Lower leg skin (tissue), 4 donors: ENCODE measurements at places on chromosomes 11 and 22. TPM values are rescaled to one million over a fixed set of nuclear protein-coding genes. Genes with fewer than 3 reads are reported as not detected.

- DNase-seq, result no peak
Observed at GRCh38 chr11:126663749-126664592, 308.5 kb downstream of the ST3GAL4 start.

DNA sequence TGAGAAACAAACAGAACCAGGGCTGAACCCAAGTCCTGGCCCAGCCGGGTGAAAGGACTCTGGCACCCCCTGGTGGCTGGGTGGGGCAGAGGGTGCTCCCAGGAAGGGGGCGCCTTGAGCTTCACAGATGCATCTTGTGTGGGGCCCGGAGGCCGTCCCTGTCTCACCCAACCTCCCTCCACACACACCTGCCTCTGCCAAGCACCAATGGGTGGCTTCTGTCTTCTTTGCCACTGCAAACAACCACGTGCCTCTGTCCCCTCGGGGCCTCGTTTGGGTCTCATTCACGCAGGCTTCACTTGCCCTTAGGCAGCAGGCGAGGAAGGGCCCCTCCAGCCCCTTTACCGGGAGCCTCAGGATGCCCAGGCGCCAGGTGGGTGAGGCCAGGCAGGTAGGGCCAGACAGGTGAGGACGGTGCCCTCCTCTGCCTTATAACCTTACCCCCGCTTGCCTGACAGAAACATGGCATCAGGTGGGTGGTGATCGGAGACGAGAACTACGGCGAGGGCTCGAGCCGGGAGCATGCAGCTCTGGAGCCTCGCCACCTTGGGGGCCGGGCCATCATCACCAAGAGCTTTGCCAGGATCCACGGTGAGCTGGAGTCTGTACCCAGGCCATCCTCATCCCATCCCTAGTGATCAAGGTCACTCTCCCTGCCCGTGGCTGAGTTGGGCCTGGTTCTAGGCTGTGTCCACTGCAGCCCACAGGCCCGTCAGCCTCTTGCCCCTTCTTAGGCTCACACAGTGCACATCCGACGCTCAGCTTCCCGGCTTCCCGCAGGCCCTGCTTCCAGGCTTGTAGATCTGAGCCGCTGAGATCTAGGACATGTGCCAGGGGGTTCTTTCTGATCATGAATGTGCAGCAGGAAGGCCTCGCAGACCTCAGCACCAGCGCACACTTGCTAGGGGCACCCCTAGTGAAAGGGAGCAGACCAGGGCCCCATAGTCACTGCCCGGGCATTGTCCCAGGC, 17.2 kb downstream of the POLR3H start:
- DNase-seq, result no peak

DNA sequence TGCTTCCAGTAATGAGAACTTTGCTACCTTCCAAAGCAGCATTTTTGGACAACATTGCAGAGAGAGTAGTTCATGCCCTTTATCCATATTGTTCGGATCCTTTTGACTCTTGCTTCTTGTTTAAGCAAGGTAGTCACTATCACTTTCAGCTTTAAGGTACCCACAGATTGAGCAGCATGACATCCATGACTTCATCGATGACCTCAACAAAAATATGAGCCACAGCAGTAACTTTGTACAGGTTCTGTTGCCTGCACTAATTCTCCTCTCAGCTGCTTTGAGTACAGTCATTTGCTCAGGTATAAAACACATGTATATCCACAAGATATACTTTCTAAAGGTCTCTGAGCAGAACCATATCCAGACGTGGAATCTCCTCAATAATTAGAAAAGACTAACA, 546.3 kb downstream of the SOX6 start:
- DNase-seq, result no peak

DNA sequence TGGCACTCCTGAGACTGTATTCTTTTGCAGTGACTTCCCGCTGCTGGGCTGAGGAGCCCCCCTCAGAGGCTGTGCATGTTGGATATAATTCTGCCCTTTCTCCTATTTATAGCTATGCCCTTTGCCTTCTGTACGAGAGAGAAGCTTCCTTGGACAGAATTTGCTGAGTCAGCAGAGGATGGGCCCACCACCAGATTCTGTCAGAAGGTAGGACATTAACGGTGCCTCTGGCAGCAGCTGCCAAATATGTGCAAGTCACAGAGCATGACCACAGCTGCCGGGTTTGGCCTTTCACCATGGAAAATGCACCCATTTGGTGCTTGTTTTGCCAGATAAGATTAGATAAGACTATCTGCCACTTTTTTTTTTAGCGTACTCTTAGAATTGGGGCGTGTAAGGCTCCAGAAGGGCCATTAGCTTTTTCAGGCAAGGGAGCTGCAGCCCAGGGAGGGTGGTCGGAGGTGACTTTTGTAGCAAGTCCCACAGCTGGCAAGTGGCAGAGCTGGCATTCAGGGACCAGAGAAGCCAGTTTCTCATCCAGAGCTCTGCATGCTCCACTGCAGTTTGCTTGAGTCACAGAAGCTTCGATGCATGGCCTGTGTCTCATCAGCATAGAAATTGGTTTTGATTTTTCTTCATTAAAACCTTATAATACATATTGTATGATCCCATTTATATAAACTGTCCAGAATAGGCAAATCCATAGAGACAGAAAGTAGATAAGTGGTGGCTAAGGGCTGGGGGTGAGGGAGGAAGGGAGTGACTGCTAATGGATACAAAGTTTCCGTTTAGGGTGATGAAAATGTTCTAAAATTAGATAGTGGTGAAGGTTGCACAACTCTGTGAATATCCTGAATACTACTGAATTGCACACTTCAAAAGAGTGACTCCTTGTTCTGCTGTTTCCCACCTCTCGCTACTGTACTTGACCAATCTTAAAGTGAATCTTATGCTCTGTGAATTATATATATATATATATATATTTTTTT, 15.8 kb downstream of the UPB1 start:
- no peak for DNase-seq

- no peak for DNase-seq
Observed at GRCh38 chr22:23216461-23217170, 36.3 kb downstream of the BCR start.

DNA sequence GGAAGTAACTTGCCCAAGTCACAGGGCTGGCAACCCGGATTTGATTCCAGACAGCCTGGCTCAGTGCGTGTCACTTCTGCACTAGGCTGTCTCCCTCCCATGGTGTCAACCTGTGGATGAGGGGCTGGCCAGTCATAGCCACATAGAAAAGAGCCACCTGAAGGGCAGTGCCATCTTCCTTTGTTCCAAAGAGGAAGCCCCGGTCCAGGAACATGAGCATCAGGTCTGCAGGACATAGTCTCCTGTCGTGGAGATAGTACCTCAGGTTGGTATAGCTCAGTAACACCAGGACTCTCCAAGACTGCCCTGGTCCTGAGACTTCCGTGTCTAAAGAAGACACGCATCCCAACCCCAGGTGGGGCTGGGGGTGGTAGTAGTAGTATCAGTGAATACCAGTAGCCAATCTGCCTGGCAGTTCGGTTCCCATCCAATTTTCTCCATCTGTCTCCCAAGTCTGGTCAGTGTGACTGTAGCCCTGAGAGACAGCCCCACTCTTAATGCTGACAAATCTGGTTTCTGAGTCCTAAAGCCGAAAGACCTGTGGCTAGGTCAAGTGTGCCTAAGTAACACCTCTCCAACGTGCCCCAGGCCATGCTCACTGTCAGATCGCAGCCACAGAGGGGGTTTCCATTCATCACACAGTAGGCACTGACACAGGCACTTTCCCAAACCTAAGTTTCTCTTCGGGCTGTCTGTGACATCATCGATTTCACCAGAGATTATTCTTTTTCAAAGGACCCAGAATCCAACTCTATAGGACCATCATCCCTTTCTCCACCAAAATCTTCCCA, 33.1 kb downstream of the C11orf58 start:
- DNase-seq, result peak; percentile 67

DNA sequence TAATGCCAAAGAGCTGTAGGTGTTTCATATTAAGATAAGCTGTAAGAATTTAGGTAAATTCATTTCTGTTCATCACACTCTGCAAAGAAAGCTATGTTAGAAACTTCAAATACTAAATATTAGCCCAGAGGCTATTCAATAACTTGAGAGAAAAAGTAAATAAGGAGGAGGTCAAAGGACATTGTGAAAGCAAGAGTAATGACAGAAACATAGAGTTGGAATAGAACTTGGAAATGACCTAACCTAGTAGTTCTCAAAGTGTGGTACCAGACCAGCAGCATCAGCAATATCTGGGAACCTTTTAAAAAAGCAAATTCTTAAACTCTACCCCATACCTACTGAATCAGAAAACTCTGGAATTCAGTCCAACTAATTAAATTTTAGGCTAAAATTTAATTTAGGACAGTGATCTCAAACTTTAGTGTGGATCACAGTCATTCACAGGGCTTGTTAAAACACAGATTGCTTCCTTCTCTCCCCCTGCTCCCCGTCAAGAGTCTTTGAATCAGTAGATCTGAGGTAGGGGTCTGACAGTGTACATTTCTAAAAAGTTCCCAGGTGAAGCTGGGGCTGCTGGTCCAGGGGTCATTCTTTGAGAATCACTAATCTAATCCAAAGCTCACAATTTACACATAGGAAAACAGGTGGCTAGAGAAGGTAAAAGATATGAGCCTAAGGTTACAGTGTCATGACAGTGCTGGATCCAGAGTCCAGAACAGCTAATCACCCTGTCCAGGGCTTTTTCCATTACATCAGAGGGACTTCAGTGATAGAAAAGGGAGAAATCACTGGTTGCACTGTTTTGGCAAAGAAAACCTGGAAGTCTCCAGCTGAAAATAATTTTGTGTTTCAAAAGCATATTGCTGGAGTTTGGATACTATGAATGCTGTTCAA, 241.1 kb downstream of the SOX6 start:
- DNase-seq, result no peak

DNA sequence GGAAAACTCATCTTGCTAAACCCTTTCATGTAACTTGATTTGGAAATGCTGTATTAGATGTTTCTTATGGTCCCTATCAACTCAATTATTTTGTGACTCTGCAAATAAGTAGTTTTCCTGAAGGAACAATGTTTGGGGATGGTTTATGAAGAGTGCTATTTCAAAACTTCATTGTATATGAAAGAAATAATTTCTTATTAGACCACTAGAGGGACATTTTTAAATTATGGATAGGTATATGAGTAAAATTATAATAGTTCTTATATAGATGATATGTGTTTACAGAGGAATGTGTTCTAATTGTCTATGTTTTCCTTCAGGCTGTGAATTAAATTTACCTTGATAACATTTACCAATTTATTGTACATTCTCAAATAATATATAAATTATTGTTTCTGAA, 509.4 kb upstream of the RAG2 start:
- DNase-seq, result no peak

GRCh38 chr11:131737357-131737756, 366.9 kb downstream of the NTM start:
- DNase-seq, result no peak

DNA sequence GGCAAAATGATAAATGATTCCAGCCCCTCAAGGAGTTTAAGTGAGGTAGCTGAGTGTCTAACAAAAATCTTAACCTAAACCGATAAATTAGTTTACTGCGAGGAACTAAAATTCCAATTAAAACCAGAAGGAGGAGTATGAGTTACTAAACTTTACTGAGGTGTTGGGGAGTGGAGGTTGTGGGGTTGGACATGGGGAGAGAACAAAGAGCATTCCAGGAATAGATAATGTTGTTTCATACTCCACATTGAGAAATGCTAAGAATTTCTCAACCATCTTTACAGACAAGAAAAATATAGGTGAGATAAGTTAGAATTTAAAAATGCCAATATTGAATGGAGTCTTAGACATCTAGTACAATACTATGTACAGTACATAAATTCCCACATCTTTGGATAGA, 488.6 kb downstream of the METTL15 start:
- no peak for DNase-seq

- no peak for DNase-seq
Observed at GRCh38 chr22:32175683-32176644, 16.9 kb upstream of the C22orf42 start.

SYT13 gene
- total RNA-seq, result not detected

DSCAML1 gene
- 0.13 TPM for total RNA-seq

CABP7 gene
- total RNA-seq, result not detected

MPPED2 gene
- total RNA-seq, result 1.5 TPM
